Activated T-helper 1 cell treated with Interleukin-2 at 50 U/mL for 16 hours (primary cell): ENCODE measurements at places on chromosomes 11 and 22.

- no peak for DNase-seq
Observed at GRCh38 chr11:76620489-76620888, 50.1 kb downstream of the LRRC32 start.

- no peak for DNase-seq
Observed at GRCh38 chr11:110491577-110492320, 62.0 kb downstream of the FDX1 start.

DNA sequence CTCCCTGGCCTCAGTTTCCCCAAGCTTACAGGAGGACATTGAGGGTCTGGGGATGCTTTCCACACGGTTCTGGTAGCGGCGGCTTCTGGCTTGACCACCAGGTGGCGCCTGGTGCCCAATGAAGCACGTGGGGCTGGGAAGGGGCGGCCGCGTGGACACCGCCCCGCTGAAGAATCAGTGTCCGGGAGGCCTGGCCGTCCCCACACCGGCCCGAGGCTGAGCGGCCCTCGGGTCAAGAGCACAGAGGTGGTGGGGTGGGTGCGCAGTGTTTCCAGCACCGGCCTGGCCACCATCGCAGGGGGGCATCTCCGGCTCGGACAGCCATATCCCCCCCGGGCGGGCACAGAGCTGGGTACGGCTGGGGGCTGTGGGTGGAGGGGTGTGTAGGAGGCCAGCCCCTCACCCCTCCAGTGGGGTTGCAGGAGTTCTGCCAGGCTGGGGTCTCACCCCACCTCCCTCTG is 27.8 kb upstream of the PPARA start:
- DNase-seq, result peak; percentile 41

DNA sequence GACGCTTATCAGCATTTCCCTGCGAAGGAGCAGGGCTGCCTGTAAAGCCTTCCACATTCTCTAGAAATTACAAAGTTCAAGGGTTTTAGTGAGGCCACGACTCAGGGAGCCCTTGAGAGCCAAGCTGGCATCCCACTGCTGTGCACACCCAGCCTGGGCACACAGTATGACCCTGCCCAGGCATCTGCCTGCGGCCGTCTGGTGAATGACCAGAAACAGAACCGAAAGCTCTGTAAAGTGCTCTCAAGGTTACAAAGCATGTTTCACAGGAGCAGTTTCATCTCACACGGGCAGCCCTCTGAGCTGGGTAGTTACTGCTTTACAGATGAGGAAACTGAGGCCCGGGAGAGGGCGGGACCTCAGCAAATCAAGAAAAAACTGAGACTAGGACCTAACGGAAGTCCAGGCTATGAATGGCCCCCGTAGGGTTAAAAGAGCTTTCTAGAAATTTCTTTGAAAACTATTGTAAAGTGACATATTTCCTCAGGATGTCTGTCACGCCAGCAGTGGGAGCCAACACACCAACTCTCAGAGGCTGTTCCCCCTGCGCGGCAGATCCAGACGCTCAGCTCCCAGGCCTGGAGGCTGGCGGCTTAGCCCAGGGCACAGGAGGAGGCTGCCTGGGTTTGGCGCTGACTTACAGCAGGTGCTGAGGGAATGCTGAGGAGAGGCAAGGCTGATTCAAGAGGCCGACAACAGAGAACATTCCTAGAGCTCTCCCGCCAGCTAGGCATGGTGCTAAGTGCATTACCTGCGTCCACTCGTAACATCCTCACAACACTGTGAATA is 7.7 kb upstream of the TCF20 start:
- no peak for DNase-seq

DNA sequence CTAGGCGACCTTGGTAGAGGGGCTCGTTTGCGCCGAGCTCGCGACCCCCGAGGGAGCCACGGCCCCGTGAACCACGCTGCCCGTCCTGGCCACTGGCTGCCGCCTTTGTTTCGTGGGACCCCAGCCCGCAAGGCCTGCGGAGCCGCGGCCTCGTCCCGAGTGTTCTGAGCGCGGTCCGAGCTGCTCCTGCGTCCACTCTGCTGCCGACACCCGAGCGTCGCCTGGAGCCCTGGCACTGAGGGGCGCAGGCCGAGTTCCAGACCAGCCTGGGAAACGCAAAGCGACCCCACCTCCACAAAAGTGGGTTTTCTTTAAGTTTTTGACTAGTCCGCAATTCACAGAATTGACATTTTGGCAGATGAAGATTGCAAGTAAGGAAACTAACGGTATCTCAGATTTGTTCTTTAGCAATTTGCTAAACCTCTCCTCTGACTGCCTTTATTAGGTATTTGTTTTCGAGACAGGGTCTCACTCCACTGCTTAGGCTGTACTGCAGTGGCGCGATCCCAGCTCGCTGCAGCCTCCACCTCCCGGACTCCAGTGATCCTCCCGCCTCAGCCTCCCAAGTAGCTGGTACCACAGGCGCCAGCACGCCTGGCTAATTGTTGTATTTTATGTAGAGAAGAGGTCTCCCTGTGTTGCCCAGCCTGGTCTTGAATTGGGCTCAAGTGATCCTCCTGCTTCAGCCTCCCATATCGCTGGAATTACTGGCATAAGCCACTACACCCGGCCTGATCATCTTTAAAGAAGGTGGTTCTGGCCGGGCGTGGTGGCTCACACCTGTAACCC is 879 bp upstream of the RNH1 start:
- DNase-seq, result no peak

GRCh38 chr11:73661035-73661628 is 14.8 kb downstream of the PLEKHB1 start:
- DNase-seq, result peak; percentile 67

DNA sequence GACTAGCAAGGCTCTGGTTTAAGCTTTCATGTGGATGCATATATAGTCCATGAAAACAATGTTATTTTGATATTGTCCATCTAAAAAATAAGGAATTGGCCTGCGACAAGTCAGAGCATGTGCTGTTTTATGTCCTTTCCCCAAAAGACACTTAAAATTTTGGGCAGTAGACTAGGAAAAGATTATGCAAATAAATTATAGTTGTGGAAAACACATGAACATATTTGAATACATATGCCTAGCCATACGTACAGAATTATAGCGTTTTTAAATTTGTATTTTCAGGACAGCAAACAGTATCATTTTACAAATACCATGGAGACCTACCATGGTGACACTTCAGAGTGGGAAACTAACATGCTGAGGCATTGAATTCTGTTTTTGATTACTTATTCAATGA is 113.8 kb upstream of the SLC5A12 start:
- no peak for DNase-seq

DNA sequence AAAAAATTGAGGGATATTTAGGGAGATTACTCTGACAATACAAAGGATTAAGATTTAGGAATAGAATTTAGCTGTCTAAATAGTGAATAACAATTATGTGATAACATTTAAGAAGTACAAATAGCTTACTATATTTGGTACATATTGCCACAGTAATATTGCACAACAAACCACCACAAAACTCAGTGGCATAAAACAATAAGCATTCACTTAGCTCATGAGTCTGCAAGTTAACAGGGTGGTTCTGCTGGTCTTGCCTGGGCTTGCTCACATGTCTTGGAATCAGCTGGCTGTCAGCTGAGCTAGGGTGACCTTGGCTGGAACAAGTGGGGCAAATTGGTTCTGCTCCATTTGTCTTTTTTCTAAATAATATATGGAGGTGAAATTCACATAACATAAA is 115.1 kb downstream of the DCDC1 start:
- DNase-seq, result no peak

- DNase-seq, result no peak
Observed at GRCh38 chr11:59769111-59769510, 13.9 kb downstream of the STX3 start.

DNA sequence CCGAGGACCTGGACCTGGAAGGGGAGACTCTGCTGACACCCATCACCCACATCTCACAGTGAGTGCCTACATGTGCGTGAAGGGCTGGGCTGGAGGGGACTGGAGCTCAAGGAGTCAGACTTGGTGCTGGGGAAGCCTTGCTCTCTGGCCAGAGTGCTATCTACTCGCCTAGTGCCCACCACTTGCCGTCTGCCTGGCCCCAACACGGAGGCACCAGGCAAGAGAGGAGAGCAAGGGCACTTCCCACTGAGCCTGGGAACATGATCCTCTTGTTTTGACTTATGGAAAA is 37.8 kb downstream of the KCNQ1OT1 start:
- DNase-seq, result no peak

DNA sequence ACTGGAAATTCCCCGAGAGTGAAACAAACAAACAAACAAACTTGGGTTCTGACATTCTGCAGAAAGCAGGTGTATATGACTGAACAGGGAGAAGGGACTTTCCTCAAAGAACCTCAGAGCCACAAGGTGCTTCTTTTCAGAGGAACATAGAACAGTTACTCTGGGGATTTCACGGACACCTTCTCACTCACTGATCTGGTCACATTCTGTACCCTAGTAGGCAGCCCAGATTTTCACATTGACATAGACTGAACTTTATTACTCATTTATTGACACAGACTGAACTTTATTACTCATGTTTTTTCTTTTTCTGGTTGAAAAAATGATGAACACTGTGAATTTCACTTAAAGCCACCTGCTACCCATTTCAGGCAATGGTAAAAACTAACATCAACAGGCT is 263.0 kb downstream of the OPCML start:
- DNase-seq, result no peak

DNA sequence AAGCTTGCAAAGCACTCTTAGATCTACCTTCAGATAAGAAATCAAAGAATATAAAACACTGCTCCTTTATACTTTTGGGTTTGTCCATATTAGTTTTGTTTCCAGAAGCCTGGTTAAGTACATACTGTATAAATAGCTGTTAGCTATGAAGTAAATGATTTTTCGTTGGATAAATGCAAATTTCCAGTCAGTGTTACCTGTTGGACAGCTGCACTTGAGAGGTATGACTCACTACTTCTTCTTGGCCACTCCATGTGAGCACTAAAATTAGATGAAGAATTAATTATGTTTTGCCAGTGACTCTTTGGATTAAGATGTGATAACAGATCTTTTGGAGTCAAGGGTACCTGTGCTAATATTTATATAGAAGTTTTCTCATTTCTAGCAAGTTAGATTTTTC is 9.5 kb upstream of the TSG101 start:
- DNase-seq, result no peak

DNA sequence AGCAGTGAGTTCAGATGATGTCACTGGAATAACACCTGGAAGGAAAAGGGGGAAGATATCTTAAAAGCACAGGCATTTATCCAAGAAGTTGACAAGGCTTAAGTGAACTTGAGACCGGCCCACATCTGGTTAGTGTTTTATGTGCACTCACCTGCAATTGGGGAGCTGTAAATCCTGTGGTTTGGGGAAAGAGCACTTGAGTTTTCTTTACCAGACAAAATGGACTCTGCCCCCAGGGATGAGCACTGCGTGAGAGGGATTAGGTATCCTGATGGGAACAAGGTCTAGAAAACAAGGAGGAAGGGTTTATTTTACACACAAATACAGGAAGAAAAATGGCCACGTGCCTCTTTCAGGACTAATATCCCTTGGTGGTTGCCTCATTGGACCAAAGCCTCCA is 15.2 kb downstream of the E2F8 start:
- DNase-seq, result no peak

DNA sequence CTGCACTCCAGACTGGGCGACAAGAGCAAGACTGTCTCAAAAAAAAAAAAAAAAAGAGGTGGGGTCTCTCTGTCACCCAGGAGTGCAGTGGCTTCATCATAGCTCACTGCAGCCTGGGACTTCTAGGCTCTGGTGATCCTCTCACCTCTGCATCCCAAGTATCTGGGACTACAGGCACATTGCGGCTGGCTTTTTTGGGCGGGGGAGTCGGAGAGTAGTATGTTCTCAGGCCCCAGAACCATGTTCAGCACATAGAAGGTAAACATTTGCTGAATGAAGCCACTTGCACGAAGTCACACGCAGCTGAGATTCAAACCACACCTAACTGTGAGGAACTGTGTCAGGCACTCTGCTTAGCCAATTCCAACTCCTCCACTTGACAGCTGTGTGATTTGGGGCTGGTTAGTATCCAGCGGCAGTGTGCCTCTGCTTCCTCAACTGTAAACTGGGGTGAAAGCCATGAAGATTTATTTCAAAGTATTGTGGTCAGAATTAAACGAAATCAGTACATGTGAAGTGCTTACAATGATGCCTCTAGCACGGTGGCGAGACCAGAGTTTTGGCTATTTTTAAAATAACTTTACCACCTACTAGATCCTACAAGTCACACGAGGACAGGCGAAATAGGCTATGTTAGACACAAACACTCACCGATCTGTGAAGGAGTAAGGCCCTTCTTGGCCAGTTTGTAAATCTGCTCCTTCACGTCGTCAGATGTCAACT is 789 bp downstream of the RPS13 start:
- no peak for DNase-seq

DNA sequence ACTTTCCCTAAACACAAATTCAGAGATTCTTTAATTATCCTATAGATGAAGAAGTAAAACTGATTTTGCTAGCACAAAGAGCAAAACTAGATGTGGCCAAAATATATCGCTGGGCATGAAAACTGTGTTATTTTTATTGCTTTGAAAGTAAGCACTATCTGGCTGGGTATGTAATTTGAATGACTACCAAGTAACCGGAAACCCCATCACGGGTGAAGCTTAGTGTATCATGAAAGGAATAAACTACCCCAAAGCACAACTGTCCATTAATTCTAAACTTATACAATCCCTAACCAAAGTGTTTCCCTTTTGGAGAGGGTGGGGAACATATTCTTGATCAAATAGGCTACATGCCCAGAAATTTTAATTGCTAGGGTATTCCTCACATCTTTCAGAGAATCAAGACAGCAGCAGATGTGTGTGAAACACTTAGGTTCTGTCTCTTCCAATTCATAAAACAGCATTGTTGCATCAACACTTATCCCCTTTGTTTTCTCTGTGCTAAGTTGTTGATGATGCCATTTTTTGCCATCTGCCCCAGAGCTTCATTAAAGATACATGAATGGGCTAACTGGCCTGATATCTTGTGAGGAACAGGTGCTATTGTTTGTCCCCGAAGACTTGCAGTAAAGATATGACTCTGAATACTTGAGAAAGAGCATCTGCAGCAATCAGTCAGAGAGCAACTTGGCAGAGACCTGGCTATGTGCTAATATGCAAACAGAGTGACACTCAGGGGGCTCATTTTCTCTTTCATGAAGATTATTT is 238.2 kb downstream of the SOX6 start:
- no peak for DNase-seq

DNA sequence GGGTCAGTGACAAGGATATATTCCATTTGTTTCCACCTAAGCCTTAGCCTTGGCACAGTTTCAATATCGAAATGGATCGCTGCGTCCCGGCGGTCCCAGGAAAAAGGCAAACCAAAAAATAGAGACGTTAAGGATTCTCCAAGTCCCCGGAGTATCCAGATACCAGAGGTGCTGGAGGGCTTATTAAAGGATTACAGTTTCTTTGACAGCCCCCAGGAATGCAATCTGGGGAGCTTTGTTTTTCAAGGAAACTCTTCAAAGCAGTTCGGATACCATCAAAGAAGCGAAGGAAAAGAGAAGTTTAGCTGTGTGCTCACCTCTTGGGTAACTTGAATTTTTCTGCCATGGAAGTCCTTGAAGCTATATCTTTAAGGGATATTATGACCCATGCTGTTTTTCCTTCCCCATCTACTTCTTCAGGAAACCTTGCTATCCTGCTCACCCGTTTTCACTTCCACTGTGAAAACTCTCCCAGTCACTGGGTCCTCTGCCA is 600 bp upstream of the GPR83 start:
- DNase-seq, result no peak

- DNase-seq, result no peak
Observed at GRCh38 chr11:62497132-62497801, 49.3 kb downstream of the AHNAK start.
